ENCODE measurements at places on chromosomes 12 and 14. TPM values are rescaled to one million over a fixed set of nuclear protein-coding genes. Genes with fewer than 3 reads are reported as not detected.

GDF11 gene
- 3.1 TPM for total RNA-seq

RPS6KL1 gene
- total RNA-seq: 21.4 TPM

ATG2B gene
- 26.2 TPM for total RNA-seq

DCAF11 gene
- 37.3 TPM for total RNA-seq

EAPP gene
- 27.0 TPM for total RNA-seq

OR10A7 gene
- total RNA-seq: 9.9 TPM

SERPINA10 gene
- total RNA-seq: 1.2 TPM

SERPINA9 gene
- 1.4 TPM for total RNA-seq

ARF6 gene
- total RNA-seq: 36.6 TPM

TSHR gene
- total RNA-seq: 13.0 TPM

WIF1 gene
- total RNA-seq: 7.2 TPM

DEPDC4 gene
- total RNA-seq: not detected

OTUB2 gene
- total RNA-seq: 1.9 TPM

TMTC1 gene
- total RNA-seq: 12.8 TPM

TSPAN9 gene
- 54.4 TPM for total RNA-seq

ASB2 gene
- 35.4 TPM for total RNA-seq

PMCH gene
- total RNA-seq: 0.96 TPM

CFAP73 gene
- total RNA-seq: not detected

C14orf180 gene
- 5.1 TPM for total RNA-seq

PSMD9 gene
- total RNA-seq: 24.6 TPM

SLC16A7 gene
- total RNA-seq: 41.2 TPM

DIO2 gene
- 4.8 TPM for total RNA-seq

NYNRIN gene
- 30.8 TPM for total RNA-seq
